ENCODE measurements at places on chromosomes 5 and 9. TPM values are rescaled to one million over a fixed set of nuclear protein-coding genes. Genes with fewer than 3 reads are reported as not detected.

The PTPN3 gene
- total RNA-seq = 46.7 TPM

The PCDHGA1 gene
- 3.2 TPM for total RNA-seq

- no peak for DNase-seq
These were observed 104.7 kb upstream of the PRRC1 start for GRCh38 chr5:127412698-127413097.

GRCh38 chr9:104743376-104743985 is 4.0 kb upstream of the NIPSNAP3A start:
- DNase-seq = no peak
